ENCODE measurements at places on chromosomes 2 and 18.

- DNase-seq, result peak; percentile 33
Observed at GRCh38 chr2:95158891-95159619, 593 bp downstream of the ZNF514 start.

DNA sequence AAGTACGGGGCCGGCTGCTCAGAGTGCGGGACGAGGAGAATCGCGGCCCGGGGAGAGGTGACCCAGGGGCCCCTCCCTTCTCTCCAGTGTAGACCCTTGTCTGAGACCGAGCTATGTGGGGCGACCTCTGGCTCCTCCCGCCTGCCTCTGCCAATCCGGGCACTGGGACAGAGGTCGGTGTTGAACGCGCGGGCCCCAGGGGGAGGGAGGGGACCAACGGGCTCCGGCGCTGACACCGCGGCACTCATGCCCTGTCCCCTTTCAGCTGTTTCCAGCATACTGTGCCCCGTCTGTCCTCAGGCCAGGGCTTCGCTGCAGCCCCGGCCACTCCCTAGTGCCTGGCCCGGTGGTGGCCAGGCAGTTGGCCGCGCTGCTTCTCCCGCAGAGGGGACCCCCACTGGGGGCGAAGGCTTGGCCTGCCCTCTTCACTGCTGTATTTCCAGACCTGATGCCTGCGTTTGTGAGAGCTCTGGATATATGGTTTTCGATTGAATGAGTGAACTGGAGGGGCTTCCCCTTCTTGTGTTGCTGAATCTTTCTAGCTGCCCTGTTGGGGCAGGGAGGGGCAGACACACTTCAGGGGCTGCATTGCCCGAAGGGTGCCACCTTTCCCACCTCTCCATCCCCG, 809 bp downstream of the DBI start:
- peak; percentile 66 for DNase-seq

DNA sequence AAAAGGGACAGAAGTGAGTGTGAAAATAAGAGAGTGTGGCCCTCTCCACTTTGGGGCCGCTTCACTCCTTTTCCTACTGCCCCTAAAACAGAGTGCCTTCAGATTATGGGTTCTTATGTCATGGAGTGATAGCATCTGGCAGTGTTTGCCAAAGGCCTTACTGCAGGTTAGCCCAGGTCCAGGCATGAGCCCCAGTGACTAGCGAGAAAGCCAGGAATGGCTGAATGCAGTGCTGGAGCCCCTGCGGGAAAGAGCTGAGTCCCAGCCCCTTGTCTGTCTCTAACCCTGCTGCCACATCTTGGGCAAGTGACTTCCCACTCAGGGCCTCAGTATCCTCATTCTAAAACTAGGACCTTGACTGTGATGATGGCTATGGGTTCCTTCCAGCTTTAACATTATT, 6.0 kb downstream of the IGFBP5 start:
- DNase-seq, result no peak

GRCh38 chr18:54720620-54721019, 107.7 kb upstream of the RAB27B start:
- DNase-seq, result no peak

GRCh38 chr18:22283397-22283796, 114.0 kb downstream of the GATA6 start:
- DNase-seq, result no peak

DNA sequence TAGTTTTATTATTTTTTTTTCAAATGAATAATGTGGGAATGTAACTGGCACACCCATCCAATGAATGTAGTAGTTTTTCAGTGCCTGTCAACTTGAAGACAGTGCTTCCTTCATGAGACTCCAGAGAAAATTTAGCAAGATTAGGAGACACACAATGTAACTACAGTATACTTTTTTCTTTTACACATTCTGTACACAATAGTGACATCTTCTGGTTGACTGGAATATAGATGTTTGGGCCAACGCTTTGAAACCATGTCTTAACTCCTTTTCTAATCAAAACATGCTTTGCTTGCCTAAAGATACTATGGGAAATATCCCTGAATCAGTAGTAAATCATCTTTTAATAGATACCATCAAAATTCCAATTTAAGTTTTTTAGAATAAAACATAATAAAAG, 229.5 kb upstream of the ZC3H15 start:
- no peak for DNase-seq

- no peak for DNase-seq
Observed at GRCh38 chr18:36025025-36025424, 42.3 kb downstream of the RPRD1A start.

GRCh38 chr2:235951982-235952381, 216.2 kb downstream of the GBX2 start:
- DNase-seq, result no peak

DNA sequence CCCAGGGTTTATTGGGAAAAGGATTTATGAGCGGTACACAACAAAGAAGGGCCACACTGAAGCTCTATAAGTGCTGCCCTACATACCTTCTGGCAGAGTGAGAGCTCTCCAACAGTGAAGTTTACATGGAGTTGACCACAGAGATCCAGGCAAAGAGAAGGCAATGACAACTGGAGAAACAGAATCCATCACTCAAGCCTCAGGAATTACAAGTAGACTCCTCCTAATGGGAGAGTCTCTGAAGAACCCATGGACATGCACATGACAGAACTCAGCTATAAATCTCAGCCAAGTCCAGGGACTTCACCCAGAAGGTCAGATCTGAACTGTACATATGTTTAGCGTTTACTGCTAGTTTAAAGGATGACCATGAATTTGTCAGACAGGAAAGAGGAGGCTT, 164.7 kb downstream of the DNAH7 start:
- DNase-seq, result no peak

- DNase-seq, result no peak
Observed at GRCh38 chr2:47034973-47035609, 119.5 kb upstream of the MCFD2 start.

DNA sequence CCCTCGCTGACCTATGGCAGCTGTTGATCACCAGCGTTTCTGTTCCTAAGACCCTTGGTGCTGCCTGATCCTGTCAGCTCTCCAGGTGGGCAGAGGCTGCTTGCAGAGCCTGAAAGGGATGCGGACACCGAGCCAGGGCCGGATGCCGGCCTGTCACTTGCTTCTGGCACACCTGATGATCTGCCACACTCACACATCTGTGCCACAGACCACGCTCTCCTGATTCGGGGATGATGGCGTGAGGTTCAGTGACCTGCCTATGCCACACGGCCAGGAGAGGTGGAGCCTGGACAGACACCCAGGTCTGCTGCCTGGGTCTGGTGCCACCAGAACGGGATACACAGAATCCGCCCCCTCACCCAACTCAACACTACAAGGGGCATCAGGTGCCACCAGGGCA, 129.4 kb upstream of the GLI2 start:
- no peak for DNase-seq
